ENCODE measurements at places on chromosomes 3 and 15.

GRCh38 chr3:193848547-193848946 is 255.5 kb downstream of the OPA1 start:
- no peak for DNase-seq

- DNase-seq, result no peak
Observed at GRCh38 chr3:160049038-160049437, 60.4 kb downstream of the IL12A start.

- DNase-seq, result no peak
Observed at GRCh38 chr15:96733721-96734120, 403.2 kb downstream of the NR2F2 start.

GRCh38 chr3:156300929-156301840 is 180.8 kb downstream of the KCNAB1 start:
- DNase-seq, result no peak

- no peak for DNase-seq
Observed at GRCh38 chr3:177476495-177476894, 279.2 kb upstream of the TBL1XR1 start.

- no peak for DNase-seq
Observed at GRCh38 chr3:67804578-67804977, 150.2 kb upstream of the SUCLG2 start.

GRCh38 chr3:187673012-187673411 is 2.8 kb upstream of the SST start:
- no peak for DNase-seq

- DNase-seq, result no peak
Observed at GRCh38 chr15:62972814-62973213, 69.7 kb upstream of the TPM1 start.

- no peak for DNase-seq
Observed at GRCh38 chr3:105866656-105867653, 1.9 kb downstream of the CBLB start.

DNA sequence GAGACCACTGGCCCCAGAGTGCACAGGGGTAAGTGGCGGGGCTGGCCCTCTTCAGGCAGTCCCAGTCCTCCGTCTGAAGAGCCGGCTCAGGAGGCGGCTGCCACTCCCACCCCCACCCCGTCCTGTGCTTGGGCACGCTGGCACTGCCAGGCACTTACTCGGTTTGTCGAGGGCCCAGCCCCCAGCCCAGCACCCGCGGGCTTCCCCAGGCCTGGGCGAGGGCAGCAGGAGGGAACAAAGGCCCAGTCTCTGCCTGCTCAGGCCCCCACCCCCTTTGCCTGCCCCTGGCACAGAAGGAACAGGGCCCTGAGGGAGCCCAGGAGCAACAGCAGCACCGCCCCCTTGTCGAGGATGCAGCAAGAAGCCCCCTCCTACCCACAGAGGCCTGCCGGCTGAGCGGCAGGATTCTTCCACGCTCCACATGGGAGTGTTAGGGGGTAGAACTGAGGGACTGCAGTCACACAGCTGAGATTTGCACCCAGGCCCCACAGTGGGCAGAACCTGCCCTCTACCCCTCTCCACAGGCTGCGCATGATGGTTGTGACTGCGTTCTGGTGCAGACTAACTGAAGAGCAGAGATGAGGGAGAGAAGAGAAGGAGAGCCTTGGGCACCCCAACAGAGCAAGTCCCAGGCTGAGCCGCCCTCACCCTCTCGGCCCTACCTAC is 8.9 kb downstream of the DUSP7 start:
- DNase-seq, result no peak

DNA sequence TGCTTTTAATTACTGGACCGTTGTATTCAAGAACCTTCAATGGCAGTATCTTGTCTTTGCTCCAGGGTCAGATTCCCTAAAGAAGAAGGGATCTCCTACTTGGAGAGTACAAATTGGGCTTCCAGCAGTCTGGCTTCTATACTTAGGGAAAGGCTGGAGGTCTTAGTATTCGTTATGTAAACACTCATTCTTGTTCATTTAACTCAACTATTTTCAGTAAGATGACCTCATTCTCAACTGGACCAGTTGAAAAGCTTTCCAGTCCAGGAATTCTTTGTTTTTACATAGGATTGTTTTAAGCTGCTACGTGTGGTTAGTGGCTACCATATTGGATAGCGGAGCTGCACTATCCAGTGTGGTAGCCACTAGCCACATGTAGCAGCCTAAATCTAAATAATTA is 4.6 kb downstream of the SENP5 start:
- DNase-seq, result no peak

GRCh38 chr3:190385731-190386688 is 2.0 kb upstream of the CLDN16 start:
- DNase-seq, result no peak

- DNase-seq, result no peak
Observed at GRCh38 chr3:174498638-174499037, 360.5 kb upstream of the NAALADL2 start.

DNA sequence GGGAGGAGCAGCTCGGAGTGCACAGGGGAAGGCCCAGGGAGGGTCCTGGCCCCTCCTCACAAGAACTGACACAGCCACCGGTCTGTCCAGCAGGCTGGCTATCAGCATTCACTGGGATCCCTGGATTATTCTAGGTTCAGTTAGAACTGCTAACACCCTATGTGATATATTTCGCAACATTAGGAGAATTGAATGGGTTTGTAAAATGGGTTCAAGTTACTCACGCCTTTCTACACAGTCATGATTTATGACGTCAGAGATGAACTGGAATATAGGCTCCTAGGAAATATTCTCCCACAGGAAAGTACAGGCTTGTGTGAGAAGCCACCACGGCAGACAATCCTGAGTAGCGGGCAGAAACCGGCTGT is 969 bp upstream of the BSN start:
- no peak for DNase-seq

DNA sequence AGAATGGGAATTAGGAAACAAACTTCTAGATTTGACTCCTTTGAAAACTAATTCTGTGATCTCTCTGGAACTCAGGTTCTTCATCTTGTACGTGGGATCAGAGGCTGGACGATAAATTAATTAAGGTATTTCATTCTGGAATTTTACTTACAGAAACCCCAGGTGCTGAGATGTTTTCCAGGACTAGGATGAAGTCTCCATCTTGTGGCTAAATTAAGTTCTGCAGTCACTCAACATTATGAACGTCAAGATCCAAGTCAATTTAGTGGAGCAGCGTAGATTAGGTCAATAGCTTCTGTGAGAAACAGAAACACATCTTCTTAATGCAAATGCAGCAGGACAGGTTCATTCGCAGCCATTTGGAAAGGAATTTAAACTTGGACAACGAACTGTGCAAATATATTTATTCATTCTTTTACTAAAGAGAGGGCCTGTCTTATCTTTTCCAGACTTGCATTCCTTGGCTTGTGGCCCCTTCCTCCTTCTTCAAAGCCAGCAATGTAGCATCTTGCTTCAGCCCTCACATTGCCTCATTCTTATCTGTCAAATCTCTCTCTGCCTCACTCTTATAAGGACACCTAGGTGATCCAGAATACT is 26.7 kb upstream of the TMC3 start:
- no peak for DNase-seq

GRCh38 chr15:79007066-79007465 is 62.2 kb upstream of the CTSH start:
- DNase-seq, result no peak

DNA sequence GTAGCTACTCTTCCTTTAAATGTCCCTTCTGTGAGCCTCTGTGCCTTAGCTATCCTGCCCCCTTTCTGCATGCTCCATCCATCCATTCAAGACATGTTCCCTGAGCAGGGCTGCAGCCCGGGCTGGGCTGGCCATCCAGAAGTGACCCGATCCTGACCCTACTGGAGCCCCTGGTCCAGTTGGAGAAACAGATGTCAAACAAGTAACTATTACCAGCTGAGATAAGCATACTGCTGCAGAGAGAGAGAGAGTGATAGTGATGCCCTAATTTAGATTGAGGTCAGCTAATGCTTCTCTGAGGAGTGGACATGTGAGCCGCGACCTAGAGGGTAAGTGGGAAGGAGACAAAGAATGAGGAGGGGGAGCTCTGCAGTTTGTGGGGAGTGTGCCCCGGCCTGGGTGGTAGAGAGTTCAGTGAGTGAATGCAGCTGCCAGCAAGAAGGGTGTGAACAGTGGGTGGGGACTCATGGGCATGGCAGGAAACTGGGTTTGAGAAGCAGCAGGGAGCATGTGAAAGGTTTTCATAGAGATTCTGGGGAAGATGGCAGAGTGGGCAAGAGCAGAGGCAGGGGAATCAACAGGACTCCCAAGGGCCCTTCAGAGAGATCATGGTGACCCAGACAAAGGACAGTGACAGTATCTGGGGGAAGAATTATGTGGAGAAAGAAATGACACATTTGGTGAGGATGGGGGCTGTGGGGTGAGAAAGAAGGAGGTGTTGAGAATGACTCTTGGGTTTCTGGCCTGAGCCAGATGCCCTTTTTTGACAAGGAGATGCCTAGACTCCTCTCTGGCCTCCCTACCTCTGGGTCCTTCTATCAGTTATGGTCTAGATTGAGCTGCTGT is 44.9 kb downstream of the CHCHD6 start:
- no peak for DNase-seq
